ENCODE measurements at places on chromosomes 6 and 20. TPM values are rescaled to one million over a fixed set of nuclear protein-coding genes. Genes with fewer than 3 reads are reported as not detected.

GRCh38 chr6:107489636-107490565 is at the start of gene SOBP:
Gene SOBP, plus strand, starts transcription at chr6:107490117. Its CDS starts 500 bp downstream, at chr6:107490617.
- DNase-seq = peak; percentile 41

GRCh38 chr20:34163307-34163706 is 51.3 kb upstream of the EIF2S2 start:
- no peak for DNase-seq

GRCh38 chr6:57201718-57202117 is 20.4 kb downstream of the RAB23 start:
- DNase-seq = no peak

GRCh38 chr20:11553603-11554002 is 364.1 kb upstream of the BTBD3 start:
- DNase-seq = no peak

- no peak for DNase-seq
Observed at GRCh38 chr20:51043811-51044210, 20.9 kb upstream of the KCNG1 start.

LRRC73 gene
- not detected for total RNA-seq

DNA sequence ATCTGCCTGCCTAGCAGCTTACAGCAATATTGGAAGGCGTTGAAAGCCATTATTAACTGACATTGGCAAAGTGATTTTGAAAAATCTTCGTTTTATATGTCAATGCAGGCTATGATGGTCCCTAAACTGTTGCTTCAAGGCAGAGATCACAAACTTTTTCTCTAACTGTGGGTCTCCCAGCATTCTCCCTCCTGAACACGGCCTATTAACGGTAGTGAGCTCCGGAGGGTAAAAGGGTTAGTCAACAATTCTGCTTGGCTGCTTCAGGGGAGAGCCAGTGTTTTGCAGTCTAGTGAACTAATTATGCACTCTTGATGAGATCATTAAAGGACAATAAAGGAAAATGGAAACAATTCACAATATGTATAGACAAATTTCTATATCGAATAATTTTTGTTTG is 261.8 kb upstream of the QKI start:
- no peak for DNase-seq

CAP2 gene
- not detected for total RNA-seq

- DNase-seq = no peak
Observed at GRCh38 chr20:17497821-17498580, 33.2 kb downstream of the BFSP1 start.

DNA sequence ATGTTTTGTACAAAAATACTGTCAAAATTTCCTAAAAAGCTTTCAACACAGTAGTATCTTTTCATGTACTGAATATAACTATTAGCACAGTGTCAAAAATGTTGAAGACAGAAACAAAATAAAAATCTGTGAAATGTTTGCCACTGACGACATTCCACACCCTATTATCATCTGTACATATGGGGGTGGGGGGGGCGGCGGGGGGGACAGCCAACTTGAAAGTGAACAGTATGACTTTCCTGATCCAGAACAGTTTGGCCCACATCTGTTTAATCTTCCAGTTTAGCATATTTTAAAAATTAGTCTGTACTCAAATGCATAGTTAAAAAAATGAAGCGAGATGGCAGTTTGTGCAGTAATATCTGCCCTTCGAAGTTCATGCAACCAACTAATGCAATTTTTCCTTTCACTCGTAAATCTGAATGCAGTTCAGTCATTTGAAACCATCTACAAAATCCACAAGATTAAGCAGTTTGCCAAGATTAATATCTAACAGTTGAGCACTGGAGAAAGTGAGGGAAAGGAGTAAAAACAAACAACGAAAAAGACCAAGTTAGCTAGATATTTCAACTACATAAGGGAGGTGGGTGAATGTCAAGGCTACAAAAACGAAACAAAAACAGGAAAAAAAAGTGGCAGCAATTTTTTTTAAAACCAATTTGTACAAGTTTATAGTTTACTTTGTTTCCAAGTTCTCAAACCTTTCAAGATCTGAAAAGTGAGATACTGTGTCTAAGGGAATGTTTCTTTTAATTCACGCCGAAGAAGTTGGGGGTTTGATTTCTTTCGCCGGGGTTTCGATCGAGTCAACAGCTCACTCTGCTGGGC is 1.9 kb downstream of the CITED2 start:
- DNase-seq = peak; percentile 14

DNA sequence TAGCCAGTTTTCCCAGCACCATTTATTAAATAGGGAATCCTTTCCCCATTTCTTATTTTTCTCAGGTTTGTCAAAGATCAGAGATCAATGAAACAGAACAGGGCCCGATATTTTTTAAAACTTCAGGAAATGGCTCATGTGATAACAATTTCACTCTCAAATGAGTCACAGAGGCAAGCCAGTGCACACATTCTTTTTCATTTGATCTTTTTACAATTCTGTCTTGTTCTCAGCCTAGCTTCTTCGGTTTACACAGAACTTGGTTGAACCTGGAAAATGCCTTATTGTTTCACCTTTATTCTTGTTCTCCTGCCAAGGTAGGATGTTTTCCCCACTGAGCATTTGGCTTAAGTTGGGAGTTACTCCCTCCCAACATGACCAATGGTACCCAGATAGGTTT is 258.9 kb downstream of the COL12A1 start:
- DNase-seq = no peak

TDP2 gene
- total RNA-seq = 48.6 TPM

DNA sequence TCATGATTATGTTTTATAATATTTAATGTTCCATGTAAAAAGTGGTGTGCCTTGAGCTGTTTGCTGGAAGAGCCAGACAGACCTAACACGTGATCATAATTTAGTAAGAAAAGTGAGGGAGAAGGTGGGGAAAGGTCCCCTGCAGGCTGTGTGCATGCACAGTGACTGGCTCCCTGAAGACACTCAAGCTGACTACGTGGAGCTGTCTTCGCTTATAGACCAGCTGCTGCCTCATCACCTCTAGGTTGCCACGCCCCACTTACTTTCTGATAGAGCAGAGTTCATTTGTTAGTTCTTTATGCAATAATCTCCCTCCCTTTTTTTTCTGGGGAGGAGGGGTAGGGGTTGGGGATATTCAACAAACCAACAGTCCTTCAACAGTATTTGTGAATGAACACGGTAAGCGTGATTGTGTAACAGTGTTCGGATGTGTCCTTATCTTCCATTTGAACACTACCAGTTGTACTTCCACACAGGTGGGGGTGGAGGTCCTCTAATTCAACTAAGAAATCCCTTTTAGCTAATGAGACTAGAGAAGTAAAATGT is 157.3 kb downstream of the BACH2 start:
- no peak for DNase-seq

DNA sequence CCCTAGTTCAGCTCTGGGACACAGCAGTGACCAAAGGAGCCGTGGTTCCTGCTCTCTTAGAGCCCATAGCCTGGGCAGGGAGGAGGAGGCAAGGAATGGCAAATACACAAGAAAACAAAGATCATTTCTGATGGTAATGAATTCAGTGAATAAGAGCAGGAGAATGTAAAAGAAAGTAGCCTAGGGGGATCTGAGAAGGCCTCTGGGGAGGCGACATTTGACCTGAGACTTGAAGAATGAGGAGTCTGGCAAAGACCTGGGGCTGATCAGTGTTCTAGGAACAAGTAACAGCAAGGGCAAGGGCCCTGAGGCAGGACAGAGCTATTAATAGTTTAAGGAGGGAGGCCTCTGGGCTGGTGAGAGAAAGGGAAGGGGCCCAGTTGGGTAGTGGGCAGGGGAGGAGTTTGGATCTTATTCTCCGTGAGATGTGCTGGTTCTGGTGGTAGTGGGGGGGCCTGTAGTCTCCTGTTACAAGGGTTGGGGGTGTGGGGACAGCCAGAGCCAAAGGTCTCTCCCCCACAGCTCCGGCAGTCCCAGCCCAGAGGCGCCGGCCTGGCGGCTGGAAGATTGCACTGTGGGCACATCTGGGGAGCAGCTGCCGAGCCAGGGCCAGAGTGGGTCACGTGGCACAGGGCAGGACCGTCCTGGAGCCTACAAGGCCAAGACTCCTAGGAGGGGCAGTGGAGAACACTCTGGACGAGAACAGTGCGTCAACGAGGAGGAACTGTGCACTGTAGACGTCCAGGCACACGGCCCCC is 9.3 kb upstream of the ID1 start:
- DNase-seq = no peak

PTPRT gene
- total RNA-seq = not detected

CD40 gene
- total RNA-seq = 4.0 TPM

GRCh38 chr6:54020334-54020733 is 90.9 kb upstream of the MLIP start:
- no peak for DNase-seq

C6orf15 gene
- total RNA-seq = not detected

DNA sequence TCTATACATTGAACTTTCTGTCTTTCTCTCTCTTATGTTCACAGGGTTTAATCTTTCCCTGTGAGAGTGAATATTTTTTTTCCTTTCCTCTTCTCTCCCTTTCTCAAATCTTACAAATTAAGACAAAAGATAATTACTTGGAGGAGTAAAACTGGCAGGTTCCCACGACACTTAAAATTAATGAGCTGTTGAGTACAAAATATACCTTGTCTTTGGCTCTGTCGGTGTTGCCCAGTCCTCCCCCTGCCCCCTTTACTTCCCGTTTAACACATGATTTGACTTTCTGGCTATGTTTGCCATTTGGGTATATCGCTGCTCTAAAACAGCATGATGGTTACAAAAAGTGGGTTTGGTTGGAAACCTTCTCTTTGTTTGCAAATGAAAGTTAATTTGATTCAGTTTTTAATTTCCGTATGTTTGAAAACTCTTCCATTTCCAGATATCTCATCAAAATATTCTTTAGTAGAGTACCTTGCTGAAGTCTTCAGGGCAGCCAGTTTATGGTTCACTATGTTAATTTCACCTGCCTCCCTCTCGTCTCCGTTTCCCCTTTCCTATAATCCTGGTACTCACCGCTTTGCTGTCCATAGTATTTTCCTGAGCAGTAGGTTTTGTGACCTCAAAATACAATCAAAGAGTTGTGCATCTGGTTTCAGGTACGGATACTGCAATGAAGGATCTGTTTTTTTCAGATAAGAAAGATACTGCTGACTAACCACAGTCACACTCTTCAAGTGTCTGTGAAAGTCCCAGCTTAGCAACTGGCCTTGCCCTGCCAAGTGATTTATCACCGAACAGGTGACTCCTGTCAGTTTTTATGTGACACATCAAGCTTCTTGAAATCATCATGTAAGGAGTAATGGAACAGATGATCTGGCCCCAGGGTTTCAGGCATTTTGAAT is 181.2 kb downstream of the DTNBP1 start:
- DNase-seq = peak; percentile 54

Data from activated CD4-positive, alpha-beta memory T cell treated with anti-CD3 and anti-CD28 coated beads for 36 hours (primary cell).